ENCODE measurements at places on chromosomes 16 and 17. TPM values are rescaled to one million over a fixed set of nuclear protein-coding genes. Genes with fewer than 3 reads are reported as not detected.

DNA sequence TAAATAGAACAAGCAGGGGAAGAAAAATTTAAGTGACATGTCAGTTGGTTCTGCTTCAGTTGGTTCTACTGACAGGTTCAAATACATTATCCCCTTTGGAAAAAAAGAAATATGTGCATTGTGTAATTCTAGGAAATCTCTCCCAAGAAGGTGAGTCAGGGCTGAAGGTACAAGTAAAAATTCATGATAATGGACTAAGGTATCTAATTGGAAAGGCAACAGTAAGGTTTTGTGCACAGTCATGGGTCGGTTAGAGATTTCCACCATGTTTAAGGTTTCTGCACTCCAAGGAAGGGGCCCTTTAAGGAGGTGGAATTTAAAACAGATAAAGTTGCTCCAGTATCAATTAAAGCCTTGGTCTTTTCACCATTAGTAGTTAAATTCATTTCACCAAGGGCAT is 17.9 kb upstream of the B4GALNT2 start:
- H3K4me3 ChIP-seq, result no peak overlapping the region
- peaks cover 8% of the 10 kb centered on the region for H3K27me3 ChIP-seq
- no peaks in the 10 kb centered on the region for H3K36me3 ChIP-seq

The RNF43 gene
- 0.91 TPM for total RNA-seq

The FXR2 gene
- 36.8 TPM for total RNA-seq

- H3K36me3 ChIP-seq, result peaks cover 33% of the 10 kb centered on the region
- peak overlapping the region; percentile 89 for H3K27ac ChIP-seq
- H3K4me1 ChIP-seq, result peaks cover 27% of the 10 kb centered on the region
- peak overlapping the region; percentile 93 for H3K4me3 ChIP-seq
- no peak for DNase-seq
Observed at GRCh38 chr17:32445497-32445896, 1.2 kb downstream of the PSMD11 start.

DNA sequence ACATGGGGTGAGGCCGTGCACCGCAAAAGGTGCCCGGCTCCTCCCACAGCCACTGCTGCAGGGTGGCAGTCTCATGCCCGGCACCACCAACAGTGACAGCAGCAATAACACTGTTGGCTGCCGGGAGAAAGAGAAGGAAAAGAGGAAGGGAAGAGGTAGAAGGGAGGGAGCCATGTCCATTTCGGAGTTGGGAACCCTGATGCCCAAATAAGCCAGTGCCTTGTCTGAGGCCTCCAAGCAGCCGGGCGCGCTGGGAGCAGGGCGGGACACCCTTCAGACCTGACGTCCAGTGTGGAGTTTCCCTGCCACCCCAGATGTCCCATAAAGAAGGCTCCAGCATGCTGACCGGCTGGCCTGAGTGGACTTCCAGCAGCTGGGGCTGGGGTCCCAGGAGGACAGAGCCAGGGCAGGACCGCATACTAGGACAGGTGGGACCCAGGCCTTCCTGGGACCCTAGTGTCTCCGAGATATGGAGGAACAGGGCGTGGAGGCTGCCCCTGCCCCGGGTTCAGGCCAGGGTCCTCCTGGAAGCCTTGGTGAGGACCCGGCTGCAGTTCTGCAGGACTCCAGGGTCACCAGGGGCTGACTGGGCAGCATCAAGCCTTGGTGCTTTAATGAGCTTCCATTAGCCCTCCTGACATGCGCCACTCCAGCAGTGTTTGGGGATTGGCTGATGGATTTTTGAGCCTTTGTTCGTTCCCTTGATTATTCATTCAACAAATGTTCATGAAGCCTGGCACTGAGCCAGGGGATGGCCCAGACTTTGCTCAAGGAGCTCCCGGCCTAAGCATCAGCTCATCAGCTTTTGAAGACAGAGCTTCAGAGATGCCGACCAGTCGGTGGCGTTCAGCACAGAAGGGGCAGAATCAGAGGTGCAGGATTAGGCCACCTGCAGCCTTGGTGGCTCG is 223.6 kb upstream of the CIBAR2 start:
- no peaks in the 10 kb centered on the region for H3K27me3 ChIP-seq
- no peak overlapping the region for H3K27ac ChIP-seq
- H3K4me3 ChIP-seq, result no peak overlapping the region

GRCh38 chr17:3957735-3958599 is 6.3 kb downstream of the ATP2A3 start:
- DNase-seq, result no peak
- H3K36me3 ChIP-seq, result peaks cover 3% of the 10 kb centered on the region
- no peaks in the 10 kb centered on the region for H3K27me3 ChIP-seq

GRCh38 chr17:75241143-75241430 is 20.3 kb downstream of the GGA3 start:
- peaks cover 51% of the 10 kb centered on the region for H3K4me1 ChIP-seq
- no peak for DNase-seq
- H3K27ac ChIP-seq, result no peak overlapping the region
- no peak overlapping the region for H3K4me3 ChIP-seq
- H3K36me3 ChIP-seq, result peaks cover 29% of the 10 kb centered on the region

The CES5A gene
- total RNA-seq, result not detected

DNA sequence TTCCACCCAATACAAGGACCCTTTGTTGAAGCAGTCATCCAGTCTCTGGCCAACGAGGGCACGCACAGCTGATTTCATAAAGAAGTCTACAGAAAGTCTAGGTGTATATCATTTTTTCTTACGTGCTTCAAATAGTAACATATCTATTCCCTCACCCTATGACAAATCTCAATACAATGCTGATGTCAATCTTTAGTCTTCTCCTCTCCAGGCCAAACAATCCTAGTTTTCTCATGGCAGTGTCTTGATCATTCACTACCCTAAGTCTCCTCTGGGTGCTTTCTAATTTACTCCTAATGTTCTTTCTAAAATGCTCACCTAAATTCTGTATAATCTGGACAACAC is 92.6 kb downstream of the CACNG1 start:
- no peak overlapping the region for H3K4me3 ChIP-seq
- peaks cover 21% of the 10 kb centered on the region for H3K4me1 ChIP-seq
- no peak for DNase-seq
- H3K36me3 ChIP-seq, result peaks cover 12% of the 10 kb centered on the region

- no peak overlapping the region for H3K27ac ChIP-seq
- DNase-seq, result no peak
- H3K27me3 ChIP-seq, result peaks cover 39% of the 10 kb centered on the region
- H3K4me1 ChIP-seq, result peaks cover 5% of the 10 kb centered on the region
- H3K4me3 ChIP-seq, result no peak overlapping the region
Observed at GRCh38 chr17:79221597-79221996, 147.0 kb downstream of the ENGASE start.

DNA sequence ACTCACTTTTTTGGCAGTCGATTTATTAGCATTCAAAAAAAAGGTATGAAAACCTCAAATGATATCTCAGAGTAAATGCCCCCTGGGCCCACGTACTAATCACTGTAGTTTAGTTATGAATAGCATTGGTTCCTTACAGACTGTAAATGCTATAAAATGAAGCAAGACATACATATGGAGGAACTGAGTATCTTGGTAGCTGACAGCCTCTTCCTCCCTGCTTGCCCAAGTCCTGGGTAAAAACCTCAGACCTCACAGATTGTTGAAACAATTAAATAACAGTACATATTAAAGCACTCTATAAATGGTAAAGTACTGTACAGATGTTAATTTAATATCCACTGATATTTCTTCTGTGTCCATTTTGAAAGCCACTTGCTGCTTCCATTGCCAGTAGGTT is 33.2 kb upstream of the ABCC11 start:
- no peak overlapping the region for H3K27ac ChIP-seq
- H3K36me3 ChIP-seq, result peaks cover 37% of the 10 kb centered on the region
- H3K4me3 ChIP-seq, result no peak overlapping the region
- no peaks in the 10 kb centered on the region for H3K27me3 ChIP-seq
- DNase-seq, result no peak
- H3K4me1 ChIP-seq, result peaks cover 5% of the 10 kb centered on the region

The SEPTIN12 gene
- total RNA-seq, result not detected

The ALDOA gene
- total RNA-seq, result 1,795 TPM

DNA sequence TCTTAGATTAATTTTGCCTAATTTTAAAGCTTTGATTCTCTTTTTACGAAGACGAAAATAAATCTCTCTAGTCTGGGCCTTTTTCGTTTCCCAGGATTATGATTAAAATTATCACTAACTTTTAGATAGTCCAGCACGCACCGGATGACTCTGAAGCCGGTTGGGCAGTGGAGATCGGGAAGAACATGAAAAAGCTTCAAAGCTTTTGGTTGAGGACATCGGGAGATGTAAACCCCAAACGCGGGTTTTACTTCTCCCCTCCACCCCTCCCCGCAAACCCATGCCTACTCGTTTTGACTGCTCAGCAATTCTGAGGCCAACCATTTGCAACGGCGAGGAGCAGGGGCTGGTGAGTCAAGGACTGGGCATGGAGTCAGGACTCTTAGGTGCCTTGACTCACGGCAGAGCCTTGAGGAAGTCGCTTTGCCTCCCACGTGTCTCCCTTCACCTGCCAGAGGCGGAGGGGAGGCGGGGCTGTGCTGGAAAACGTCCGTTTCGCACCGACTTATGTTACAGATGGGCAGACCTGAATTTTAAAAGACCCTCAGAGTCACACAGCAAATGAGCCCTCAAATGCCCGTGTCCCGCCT is 989 bp upstream of the DUSP14 start:
- peaks cover 46% of the 10 kb centered on the region for H3K4me1 ChIP-seq
- DNase-seq, result peak; percentile 83
- H3K4me3 ChIP-seq, result peak overlapping the region; percentile 87
- no peaks in the 10 kb centered on the region for H3K27me3 ChIP-seq

Data from activated naive CD4-positive, alpha-beta T cell treated with anti-CD3 and anti-CD28 coated beads for 36 hours (primary cell).